ENCODE measurements at places on chromosomes 2 and 18. TPM values are rescaled to one million over a fixed set of nuclear protein-coding genes. Genes with fewer than 3 reads are reported as not detected.

- H3K36me3 ChIP-seq, result no peaks in the 10 kb centered on the region
Measured at GRCh38 chr2:57180042-57180567, 866.5 kb upstream of the VRK2 start.

The CYS1 gene
- total RNA-seq, result 0.13 TPM

DNA sequence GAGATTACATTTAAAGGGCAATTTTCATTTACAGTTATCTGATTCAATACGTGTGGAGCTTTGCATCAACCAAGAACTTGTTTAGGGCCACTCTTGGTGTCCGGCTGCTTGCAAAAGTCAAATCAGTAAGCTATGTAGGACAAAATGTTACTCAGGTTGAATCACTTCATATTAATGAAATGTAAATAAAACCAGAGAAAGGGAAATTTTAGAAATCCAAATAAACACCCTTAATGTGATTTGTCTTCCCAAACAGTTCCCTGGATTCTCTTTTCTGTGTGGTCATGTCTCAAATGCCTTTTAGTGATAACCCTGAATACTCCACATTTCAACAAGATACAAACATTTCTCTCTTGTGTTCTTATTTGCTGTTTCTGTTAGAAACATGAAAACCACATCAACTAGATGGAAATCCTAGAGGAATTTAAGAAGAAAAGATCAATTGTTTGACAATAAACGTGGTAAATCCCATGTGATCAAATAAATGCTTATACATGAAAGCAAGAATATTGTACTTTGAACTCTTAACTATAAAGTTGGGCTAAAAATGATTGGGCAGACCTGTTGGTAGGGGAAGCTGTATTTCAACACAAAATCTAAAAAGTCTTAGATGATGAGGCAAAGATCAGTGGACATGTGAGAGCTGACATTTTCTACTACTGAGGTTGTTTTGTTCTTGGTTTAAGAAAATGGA is 101.3 kb downstream of the CDC42EP3 start:
- H3K4me1 ChIP-seq, result no peaks in the 10 kb centered on the region
- H3K4me3 ChIP-seq, result no peak overlapping the region
- no peaks in the 10 kb centered on the region for H3K27me3 ChIP-seq
- DNase-seq, result no peak
- H3K27ac ChIP-seq, result no peak overlapping the region

GRCh38 chr2:202187570-202187969 is 50.8 kb downstream of the SUMO1 start:
- H3K27ac ChIP-seq, result no peak overlapping the region
- H3K36me3 ChIP-seq, result no peaks in the 10 kb centered on the region
- DNase-seq, result no peak
- no peak overlapping the region for H3K4me3 ChIP-seq

GRCh38 chr2:26229595-26229994 is 14.8 kb downstream of the HADHA start:
- no peaks in the 10 kb centered on the region for H3K27me3 ChIP-seq
- no peak overlapping the region for H3K4me3 ChIP-seq
- H3K4me1 ChIP-seq, result no peaks in the 10 kb centered on the region
- DNase-seq, result no peak
